Mammary epithelial cell (primary cell): ENCODE measurements at places on chromosomes 6 and 20. TPM values are rescaled to one million over a fixed set of nuclear protein-coding genes. Genes with fewer than 3 reads are reported as not detected.
A peak's percentile ranks its signal among the peaks of the same experiment; 100 is the strongest.

DNA sequence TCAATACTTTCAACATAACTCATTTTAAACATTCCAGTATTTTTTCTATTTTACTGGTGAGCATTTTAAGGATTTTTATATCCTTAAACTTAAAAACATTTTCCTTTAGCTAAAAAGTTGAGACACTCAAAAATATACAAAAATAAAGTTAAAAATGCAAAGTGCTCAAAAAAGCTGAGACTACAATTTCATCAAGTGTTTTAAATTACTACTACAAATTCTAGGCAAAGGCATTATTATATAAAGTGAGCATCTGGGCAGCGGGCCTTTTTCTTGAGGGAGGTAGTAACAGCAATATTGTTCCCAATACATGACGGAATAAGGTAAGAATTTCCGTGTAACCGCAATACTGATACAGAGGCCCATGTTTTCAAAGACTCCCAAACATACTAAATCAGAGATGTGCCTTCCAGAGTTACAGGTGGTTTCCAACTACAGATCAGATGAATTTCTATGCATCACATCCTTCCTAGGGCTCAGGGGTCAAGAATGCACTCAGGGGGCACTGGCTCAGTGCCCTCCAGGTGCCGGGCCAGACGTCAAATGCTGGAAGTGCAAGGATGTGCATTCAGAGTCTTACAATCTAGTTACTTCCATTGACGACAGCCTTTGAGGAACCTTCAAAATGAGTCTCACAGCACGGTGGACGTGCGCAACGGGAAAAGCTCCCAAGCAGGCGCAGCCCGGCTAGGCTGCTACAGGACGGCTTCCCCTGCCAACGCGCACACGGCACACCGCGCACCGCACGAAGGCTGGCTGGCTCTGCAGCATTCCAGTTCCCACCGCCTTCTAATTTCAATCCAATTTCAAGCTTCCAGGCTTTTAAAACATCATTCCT lies 1.7 kb downstream of the PHF10 start:
- peak; percentile 86 for DNase-seq

DNA sequence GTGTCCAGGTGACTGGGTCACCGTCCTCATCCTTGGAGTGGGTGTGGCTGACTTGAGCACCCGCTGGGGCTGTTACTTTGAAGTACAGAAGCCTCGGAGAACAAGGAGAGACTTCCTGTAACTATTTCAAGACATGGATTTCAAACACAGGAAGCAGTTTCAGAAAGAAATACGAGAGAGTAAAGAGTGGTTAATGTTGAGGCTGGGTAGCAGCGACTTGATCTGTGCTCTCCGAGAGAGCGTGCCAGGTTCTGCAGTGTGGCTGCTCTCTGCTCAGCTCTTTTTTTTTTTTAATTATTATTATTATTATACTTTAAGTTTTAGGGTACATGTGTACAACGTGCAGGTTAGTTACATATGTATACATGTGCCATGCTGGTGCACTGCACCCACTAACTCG lies 17.5 kb upstream of the EFCAB8 start:
- DNase-seq = no peak

GRCh38 chr20:19502169-19502568 lies 255.9 kb upstream of the RIN2 start:
- DNase-seq = no peak

IMPG1 gene
- not detected in 2 replicates for total RNA-seq

DNA sequence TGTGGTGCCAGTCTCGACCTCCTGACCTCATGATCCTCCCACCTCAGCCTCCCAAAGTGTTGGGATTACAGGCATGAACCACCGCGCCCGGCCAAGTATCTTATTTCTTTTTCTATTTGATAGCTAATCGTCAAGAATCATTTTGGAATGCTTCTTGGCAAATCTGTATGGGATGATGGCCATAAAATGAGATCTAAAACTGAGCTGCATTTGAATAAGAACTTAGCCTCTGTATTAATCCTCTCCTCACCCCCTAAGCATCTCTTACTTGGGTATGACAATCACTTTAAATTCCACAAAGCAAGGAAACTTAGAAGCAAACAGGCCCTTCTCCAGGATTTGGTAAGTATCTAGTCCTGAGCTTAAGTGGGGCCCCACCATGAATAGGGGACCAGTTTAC lies 108.9 kb upstream of the BTBD3 start:
- DNase-seq = no peak

GRCh38 chr20:45963059-45964005 lies 8.7 kb downstream of the ZNF335 start:
- DNase-seq = no peak

- no peak for DNase-seq
These were observed 41.2 kb upstream of the MLIP start for GRCh38 chr6:54070025-54070424.

GSTA1 gene
- 0.83 TPM for total RNA-seq

DNA sequence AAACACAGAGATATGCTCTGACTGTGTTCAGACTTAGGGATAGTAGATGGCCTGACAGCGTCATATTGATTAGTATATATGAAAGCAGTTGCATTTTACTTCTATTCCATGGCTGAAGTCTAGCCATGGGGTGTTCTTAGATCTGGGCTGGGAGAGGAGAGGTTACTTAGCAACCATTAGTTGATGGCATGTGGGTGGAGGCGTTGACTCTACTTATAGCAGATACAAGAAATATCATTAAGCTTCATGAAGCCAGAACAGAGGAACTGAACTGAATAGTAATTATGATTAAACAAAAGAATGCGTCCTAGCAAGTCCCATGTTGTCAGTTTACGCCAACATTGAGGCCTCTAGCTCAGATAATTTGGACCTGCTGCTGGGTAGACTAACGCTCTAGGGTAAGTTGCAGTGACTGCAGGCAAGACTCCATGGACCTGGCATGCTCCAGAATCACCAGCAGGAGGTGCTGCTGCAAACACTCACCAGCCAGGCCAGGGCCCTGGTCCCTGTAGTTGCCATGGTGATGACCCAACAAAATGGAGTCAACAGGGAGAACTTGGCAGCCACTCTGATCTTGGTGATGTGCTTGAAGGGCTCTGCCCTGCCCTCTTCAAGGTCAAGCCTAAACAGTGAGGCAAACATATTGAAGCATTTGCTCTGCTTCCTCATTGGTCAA lies 477.3 kb downstream of the PREX1 start:
- no peak for DNase-seq

GRCh38 chr6:17703256-17703694 lies 3.5 kb downstream of the NUP153 start:
- DNase-seq = peak; percentile 80

TCP1 gene
- 186 TPM for total RNA-seq

DNA sequence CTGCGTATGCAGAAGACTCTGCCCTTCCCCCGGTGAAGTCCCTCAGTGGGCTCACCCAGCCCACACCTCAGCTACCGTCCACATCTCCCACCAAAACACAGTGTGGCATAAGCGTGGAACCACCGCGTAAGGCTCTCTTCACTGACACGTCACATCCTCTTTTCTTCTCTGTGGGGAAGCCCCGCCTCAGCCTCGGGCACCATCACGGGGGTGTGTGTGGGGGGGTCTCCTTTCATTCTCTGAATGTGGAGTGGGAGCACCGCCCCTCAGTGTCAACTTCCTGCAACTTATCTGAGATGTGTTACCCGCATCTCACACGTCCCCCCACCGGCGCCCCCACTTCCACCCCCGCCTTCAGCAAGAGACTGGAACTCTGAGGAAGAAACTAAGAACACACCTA lies 388.4 kb upstream of the JARID2 start:
- no peak for DNase-seq

DNA sequence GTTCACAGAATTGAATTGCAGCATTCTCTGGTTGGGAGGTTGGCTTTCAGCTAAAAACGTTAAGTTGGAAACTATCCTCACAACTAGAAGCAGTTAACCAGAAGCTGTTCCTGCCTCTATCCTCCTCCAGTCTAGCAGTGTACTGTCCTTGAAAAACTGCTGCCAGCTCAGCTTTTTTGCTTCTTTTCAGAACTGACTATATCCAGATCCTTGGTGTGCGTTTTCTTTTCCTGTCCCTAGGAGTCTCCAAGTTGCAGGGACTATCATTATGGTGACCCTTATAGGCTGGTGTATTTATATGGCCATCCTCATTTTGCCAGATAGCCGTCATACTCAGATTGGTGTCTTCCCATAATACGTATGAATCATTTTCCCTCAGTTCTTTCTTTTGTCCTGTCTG lies 5.5 kb downstream of the ITCH start:
- DNase-seq = no peak

FAM83C gene
- total RNA-seq = not detected in 2 replicates

DNA sequence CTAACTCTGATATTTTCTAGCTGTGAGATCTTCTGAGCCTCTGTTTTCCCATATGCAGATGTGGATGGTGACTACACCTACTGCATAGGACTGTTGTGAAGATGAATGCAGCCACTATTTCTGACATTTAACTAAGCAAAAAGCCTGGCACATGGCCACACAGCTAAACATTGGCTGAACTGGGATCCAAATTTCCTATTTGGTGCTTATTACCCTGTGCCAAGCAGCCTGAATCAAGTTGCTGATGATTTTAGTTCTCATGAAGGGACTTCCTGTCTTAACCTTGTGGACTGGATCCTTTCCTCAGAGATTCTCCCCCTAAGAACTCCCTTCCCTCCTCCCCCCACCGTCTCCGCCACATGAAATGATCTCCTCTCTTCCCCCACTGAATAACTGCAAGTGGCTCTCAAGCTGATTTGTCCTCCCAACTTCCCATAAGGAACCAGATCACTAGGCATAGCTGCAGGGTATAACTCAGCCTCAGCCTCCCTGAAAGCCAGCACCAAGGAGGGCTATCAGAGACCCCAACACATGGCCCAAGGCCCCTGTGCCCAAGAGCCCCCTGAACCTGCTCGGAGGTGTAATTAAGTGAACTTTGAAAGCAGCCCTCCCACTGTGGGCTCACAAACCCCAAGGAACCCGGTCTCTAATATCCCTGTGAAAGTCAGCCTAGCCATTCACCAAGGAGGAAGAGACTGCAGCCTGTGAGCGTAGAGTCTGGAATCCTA lies 55.7 kb downstream of the MAFB start:
- no peak for DNase-seq

OTOR gene
- not detected for total RNA-seq

GRCh38 chr20:36238153-36238552 lies 1.9 kb downstream of the AAR2 start:
- DNase-seq = no peak

- no peak for DNase-seq
These were observed 25.5 kb upstream of the TMEM244 start for GRCh38 chr6:129886401-129887155.

DNA sequence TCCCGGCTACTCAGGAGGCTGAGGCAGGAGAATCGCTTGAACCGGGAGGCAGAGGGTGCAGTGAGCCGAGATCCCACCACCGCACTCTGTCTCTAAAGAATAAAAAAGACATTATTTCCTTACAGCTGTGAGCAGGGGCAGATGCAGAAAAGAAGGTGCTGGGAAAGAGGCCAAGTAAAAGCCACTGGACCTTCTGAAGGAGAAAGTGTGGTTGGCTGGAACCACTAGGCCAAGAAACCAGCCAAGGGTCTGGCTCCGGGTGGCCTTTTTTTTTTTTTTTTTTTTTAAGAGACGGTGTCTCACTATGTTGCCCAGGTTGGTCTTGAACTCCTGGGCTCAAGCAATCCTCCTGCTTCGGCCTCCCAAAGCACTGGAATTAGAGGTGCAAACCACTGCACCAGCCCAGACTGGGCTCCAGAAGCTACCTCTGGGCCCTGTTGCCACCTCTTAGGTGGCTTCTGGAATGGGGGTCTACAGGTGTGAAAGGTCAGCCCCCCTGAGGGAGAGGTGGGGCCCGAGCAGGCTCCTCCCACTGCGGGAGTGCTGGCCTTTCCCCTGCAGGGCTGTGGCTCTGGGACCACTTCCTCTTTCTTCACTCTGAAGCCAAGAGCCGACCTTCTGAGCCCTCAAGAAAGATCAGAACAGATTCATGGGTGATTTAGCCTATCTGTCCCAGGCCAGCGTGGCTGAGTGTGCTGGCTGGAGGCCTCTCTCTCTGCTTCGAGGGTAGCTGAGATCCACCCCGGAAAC lies at the start of gene FGD2:
Gene FGD2, plus strand, starts transcription at position 595 of the 750 bp plus-strand sequence. CDS start 163 bp downstream, outside the sequence.
- no peak for DNase-seq

DNA sequence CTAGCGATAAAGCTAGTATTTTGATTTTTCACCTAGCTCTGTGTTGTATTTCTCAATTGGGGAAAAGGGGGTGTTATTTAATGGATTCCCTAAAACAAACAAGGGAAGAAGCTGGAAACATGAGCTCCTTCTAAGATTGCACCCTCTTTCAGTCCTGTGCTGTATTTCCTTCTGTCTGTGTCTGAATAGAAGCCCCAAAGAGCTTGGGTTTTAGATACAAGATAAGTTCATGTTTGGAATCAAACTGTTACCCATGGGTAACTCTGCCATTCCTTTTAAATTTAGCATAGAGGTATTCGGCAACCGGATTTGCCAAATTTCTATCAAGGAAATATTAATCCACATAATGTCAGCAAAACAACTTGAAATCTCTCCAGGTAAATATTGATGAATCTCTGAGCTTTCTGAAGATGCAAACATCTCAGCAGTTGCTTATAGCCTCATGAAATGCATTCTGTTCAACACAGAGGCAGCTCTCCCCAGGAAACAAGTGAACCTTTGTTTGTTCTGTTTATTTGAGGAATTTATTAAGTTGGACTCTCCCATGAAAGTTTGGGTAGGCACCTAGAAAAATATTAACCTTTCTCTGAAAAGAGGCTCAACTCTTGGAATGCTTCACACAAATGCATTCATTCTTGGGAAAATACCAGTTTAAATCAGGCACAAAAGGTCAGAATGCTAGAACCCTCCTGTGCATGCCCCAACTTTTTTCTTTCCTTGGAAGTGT lies 9.9 kb upstream of the SCGN start:
- DNase-seq = no peak

DNA sequence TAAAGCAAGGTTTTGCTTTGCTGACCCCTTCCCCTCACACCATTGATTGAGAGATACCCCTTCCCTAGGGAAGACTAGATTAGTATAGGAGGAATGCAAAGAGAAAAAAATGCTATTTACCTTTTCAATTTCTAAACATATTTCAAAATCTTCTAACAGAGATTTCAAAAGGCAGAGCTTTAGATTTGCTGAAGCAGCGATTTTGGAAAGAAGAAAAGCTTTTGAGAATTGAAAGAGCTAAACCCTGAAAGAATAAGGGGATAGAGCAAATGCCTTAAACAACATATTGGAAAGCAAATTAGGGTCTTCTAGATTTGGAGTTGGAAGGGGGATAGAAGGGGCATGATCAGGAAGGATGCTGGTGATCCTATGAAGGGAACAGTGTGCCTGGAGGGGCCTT lies 46.5 kb upstream of the KLHL31 start:
- DNase-seq = no peak

DNA sequence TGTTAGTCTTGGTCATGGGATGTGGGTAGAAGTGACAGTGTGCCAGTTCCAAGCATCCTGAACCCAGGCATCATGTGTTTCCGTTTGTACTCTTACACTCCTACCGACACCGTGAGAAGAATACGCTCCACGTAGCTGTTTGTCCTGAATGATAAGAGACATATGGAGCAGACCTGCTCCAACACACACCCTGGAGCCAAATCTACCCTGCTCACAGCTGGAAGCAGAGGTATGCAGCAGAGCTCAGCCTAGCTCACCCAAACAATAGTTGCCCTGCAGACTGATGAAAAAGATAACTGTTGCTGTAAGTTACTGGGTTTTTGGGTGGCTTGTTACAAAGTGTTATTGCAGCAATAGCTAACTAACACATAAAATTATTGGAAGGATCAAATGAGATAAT lies 14.3 kb upstream of the PDSS2 start:
- DNase-seq = no peak

GRCh38 chr6:118931436-118931835 lies 3.5 kb downstream of the MCM9 start:
- peak; percentile 2 for DNase-seq
